ENCODE measurements at places on chromosomes 4 and X.

- DNase-seq, result peak; percentile 58
Measured at GRCh38 chrX:38800981-38801845, at the start of gene MID1IP1. Gene MID1IP1 (plus strand): TSS chrX:38801459. CDS start chrX:38804947, 3,488 bp downstream.

GRCh38 chrX:19785647-19786046 lies 101.8 kb downstream of the SH3KBP1 start:
- no peak for DNase-seq

- no peak for DNase-seq
Measured at GRCh38 chr4:4594285-4594920, 52.6 kb upstream of the STX18 start.

- DNase-seq, result peak; percentile 10
Measured at GRCh38 chrX:109890910-109891502, 111.9 kb upstream of the TMEM164 start.

DNA sequence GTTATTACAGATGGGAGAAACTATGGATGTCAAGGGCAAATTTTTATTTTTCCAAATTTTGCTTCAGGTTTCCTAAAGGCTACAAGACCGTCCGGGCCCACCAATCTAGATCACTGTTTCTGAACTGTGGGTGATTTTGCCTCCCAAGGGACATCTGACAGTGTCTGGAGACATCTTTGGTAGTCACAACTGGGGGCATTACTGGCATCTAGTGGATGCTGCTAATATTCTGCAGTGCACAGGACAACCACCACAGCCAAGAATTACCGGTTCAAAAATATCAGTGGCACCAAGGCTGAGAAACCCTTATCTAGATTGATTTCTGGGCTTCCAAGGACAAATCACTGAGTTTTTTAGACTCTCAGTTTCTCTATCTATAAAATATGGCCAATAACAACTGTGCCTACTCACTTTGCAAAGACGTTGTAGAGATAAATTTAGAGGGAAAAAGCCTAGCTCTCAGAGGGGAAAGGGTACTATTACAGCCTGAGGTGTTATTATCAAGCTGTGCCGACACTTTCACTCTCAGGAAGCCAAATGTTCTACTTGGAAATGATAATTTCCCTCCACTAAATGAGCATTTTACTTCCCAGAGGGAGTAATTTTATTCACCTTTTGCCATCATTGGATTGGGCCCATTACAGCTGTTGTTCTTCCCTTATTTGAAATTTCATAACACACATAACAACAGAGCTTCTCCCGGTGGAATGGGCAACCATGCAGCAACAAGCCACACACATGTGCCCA lies 442.1 kb downstream of the CENPC start:
- no peak for DNase-seq

All from activated CD4-positive, alpha-beta T cell treated with anti-CD3 and anti-CD28 coated beads for 1 hour (primary cell).